ENCODE measurements at places on chromosomes 3 and 15.
A peak's percentile ranks its signal among the peaks of the same experiment; 100 is the strongest.

GRCh38 chr15:41340189-41340695 is 7.6 kb downstream of the NUSAP1 start:
- no peak for DNase-seq

- DNase-seq = no peak
These were observed 171.0 kb downstream of the CTNNB1 start for GRCh38 chr3:41370307-41370706.

GRCh38 chr3:50299929-50300680 is 900 bp upstream of the HYAL3 start:
- DNase-seq = no peak

DNA sequence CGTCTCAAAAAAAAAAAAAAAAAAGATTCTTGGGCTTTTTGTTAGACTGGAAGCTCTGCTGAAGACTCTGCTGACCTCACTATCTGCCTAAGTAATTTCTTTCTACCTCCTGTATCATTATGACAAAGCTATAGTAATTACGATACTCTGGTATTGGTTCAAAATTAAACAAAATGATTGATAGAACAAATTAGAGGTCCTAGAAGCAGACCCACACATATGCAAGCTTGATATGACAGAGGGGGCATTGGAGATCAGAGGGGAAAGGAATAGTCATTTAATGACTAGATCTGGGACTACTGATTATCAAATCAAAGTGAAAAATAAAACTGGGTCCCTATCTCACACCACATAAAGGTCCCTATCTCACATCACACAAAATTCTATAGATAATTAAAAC is 21.9 kb upstream of the AP3B2 start:
- DNase-seq = no peak

- peak; percentile 50 for DNase-seq
These were observed 5.0 kb downstream of the FES start for GRCh38 chr15:90889313-90889730.

GRCh38 chr3:52532517-52532837 is 1.2 kb downstream of the NT5DC2 start:
- peak; percentile 45 for DNase-seq

GRCh38 chr3:195571361-195571760 is 12.4 kb downstream of the APOD start:
- DNase-seq = no peak

DNA sequence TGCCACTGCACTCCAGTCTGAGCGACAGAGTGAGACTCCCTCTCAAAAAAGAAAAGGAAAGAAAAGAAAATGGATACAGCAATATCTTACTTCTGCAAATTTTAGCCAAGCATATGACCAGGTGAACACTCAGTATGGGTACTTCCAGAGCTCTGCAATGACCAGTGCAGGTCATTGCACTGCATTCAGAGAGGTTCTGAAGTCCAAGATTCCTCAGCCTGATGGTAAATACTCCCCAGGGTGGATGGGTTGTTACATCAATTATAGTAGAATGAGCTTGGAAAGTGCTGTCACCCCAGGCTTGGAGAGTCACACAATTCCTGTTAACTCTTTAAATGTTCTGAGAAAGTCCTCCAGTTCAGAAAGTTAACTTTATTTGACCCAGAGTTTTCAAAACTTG is 103.7 kb downstream of the RPLP1 start:
- no peak for DNase-seq

DNA sequence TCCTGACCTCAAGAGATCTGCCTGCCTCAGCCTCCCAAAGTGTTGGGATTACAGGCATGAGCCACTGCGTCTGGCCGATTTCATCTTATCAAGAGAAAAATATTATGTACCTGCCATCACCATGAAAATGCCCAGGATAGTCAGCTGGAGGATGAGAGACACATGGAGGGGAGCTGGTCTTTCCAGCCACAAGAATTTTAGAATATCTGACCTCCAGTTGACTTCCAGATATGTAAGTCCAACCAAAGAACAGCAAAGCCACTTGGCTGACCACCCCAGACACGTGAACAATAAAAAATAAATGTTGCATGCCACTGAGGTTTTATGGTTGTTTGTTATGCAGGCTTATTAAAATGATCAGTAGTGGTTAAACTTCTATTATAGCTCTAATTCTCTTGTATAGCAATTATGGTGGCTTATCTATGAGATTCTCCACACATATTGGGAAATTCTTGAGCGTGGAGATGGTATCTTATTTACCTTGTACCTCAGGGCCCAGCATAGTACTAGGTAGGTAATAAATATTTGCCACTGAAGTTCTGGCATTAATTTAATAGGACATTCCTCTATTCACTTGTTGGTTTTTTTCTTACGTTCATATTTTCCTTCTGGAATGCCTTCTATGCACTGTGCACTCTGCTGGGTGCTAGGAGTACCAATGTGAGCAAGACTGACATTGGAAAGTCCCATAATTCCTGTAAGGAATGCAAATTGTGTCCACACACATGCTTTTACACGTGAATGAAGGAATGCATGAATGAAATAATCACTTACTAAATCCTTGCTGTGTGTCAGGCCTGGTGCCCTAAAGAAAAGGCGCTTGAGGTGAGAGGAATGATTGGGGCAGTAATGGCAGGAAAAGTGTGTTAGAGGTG is 77.6 kb downstream of the EDEM1 start:
- no peak for DNase-seq

DNA sequence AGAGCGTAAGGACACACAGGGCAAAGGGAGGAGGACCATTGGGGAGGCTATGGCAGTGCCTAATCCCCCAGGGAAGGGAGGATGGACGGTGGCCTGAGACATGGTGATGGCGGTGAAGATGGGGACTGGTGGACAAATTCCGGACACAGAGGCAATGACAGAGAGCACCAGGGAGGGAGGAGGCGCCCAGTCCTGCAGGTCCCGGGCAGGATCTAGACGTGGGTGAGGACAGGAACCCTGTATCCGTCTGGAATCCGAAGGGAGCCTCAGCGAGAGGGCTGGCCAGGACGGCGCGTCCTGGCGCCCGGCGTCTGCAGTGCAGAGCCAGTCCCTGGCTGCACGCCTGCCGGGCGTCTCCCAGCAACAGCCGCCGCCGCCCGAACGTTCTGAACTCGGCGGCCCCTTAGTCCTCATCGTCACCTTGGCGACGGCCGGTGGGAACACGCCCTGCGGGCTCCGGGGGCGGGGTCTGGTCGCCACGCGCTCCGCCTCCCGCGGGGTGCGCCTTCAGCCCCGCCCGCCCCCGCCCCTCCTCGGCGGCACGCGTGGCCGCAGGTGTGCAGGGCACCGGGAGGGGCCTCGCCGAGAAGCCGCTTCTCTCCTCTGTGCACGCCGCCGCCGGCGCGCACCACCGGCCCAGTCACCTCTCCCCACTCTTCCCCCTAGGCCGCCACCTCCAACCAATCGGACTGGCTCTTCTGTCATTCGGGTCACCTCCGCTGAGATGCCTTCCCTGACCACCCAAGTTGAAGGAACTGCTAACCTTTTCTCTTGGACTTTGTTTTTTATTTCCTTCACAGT is 11.6 kb downstream of the XIRP1 start:
- peak; percentile 93 for DNase-seq

DNA sequence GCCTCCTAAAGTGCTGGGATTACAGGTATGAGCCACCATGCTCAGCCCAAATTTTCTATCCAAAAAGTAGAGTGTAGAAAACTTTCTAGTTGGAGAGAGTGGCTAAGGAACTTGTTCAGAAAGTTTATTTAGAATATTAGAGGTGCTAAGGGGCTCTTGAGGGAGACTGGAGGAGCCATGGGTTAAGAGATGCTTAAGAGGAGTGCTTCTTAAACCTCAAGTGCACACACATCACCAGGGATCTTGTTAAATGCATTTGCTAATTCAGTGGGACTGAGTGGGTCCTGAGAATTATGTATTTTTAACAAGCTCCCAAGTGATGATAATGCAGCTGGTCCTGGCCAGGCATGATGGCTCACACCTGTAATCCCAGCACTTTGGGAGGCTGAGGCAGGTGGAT is 29.7 kb upstream of the SLMAP start:
- no peak for DNase-seq

DNA sequence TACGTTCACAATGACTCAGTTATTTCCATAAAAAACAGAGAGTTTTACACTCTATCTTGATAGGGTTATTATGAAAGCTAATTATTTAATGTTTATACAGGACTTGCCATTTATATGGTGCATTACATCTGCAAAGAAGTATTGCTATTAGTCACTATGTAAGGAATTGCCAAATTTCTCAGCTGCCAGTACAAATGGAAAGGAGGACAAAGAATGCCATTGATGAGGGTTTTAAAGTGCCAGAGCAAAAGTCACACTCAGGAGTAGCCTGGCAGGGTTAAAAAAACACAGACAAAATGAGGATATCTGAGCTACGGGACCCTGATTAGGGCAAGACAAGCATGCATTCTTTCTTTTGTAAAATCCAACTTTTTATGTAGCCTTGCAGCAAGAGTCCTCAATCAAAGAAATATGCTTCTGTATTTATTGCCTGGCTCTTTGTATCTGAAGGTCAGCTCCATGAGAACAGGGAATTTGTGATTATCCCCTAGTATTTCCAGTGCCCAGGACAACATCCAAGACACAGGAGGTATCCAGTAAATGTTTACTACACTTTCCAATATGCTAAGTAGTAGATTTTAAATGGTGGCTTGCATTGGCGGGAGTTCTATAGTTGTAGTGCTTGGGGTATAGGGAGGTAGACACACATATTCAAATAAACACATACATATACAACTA is 1013.6 kb downstream of the ROBO1 start:
- no peak for DNase-seq

- no peak for DNase-seq
These were observed 12.4 kb downstream of the MOBP start for GRCh38 chr3:39479701-39480414.

DNA sequence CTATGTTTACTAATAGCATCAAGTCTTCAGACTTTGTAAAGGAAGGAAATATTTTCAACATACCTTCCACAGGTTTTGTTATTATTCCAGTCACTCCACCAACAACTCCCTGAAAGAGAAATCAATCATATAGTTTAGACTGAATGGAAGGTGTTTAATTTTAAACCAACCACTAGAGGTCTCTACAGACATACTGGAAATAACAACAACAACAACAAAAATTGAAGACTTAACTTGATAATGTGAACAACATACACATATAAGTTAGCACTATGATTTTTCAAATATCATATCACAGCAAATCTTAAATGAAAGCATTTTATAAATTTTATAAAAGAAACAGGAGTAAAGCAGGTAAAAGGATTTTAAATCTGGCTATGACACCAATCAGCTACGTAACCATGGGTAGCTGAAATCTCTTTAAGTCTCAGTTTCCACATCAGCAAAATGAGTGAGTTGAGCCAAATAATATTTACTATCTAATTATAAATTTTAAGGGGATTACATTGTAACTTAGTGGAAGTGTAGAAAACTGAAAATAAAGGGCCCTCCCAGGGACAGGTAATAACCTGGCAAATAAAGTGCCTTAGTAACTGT is 188.2 kb downstream of the VPS13C start:
- no peak for DNase-seq

DNA sequence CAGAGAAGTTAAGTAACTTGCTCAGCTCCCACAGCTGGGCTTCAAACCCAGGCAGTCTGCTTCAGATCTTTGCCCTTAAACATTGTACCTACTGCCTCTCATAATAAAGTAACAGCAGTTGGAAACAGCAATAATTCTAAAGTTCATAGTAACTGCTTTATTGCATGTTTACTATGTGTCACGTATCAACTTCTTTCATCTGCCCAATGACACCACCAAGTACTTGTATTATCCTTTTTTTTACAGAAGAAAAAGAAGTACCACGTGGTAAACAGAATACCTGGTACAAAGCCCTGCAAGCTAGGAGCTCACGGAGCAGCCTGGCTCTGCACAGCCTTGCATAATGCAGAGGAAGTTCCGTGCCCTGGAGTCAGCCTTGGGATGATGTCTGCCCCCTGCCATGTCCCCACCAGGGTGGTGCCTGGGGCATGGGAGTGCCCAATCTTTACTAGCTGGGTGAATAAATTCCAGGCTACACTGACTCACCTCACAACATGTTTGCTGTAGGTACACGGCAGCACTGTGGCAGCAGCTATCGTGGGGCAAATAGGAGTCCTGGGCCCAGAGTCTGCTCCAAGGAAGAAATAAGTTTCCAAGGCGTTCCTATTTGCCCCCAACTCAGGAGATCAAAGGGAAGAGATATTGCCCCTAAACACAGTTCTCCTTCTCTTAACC is 77.2 kb downstream of the LDHAL6B start:
- no peak for DNase-seq

DNA sequence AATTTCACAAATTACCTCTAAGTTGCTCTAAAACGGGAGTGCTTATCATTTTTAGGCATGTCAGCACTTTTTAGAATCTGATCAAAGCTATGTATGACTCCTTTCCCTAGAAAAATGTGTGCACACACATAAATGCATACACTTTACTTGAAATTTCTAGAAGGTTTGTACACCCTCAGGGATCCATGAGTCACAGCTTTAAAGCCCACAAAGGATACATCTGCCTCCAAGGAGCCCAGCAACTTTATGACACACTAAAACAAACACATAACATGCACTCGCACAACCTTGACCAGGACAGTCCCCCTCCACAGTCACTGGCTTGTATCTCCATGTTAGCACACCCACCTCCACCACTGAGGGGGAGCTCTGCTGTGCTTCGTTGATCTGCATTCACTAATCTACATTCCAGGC is 722.0 kb upstream of the CFAP20DC start:
- no peak for DNase-seq

- DNase-seq = no peak
These were observed 60.8 kb downstream of the TM4SF4 start for GRCh38 chr3:149535333-149535685.

GRCh38 chr3:69094467-69095205 is 9.9 kb downstream of the ARL6IP5 start:
- no peak for DNase-seq
